ENCODE measurements at places on chromosomes 3 and 15.

GRCh38 chr3:163936543-163936942, 1141.8 kb downstream of the SI start:
- H3K27me3 ChIP-seq: no peaks in the 10 kb centered on the region
- no peaks in the 10 kb centered on the region for H3K36me3 ChIP-seq

- no peak for DNase-seq
- peaks cover 3% of the 10 kb centered on the region for H3K4me1 ChIP-seq
- H3K4me3 ChIP-seq: no peak overlapping the region
- no peak overlapping the region for H3K27ac ChIP-seq
Observed at GRCh38 chr15:33022629-33023028, 171.9 kb downstream of the FMN1 start.

DNA sequence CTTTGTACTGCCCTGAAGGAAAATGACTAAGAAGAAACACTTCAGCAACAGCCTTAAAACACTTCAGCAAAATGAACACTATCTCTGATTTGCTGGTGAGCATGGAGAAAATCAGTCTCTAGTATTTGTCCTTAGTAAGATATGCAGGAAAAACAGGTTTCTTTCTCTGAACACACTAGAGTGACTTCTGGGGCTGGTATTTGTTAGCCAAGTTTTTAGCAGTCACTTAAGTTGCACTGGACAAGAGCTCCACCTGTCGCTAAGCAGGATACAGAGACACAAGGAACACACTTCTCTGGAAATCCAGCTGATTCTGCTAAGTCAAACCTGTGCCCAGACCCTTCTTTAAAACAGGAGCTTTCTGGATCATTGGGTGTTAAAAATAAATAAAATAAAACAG, 65.3 kb downstream of the CHAC1 start:
- H3K27ac ChIP-seq: no peak overlapping the region
- H3K4me1 ChIP-seq: no peaks in the 10 kb centered on the region
- no peaks in the 10 kb centered on the region for H3K27me3 ChIP-seq
- no peak overlapping the region for H3K4me3 ChIP-seq
- no peak for DNase-seq
- H3K36me3 ChIP-seq: peaks cover 9% of the 10 kb centered on the region

- peaks cover 18% of the 10 kb centered on the region for H3K4me1 ChIP-seq
- DNase-seq: no peak
- peaks cover 37% of the 10 kb centered on the region for H3K36me3 ChIP-seq
- H3K4me3 ChIP-seq: no peak overlapping the region
- H3K27ac ChIP-seq: no peak overlapping the region
Observed at GRCh38 chr3:39144095-39144747, 9.2 kb downstream of the CSRNP1 start.

- H3K36me3 ChIP-seq: peaks cover 2% of the 10 kb centered on the region
- no peak overlapping the region for H3K4me3 ChIP-seq
- H3K27ac ChIP-seq: no peak overlapping the region
- DNase-seq: no peak
- no peaks in the 10 kb centered on the region for H3K27me3 ChIP-seq
- H3K4me1 ChIP-seq: no peaks in the 10 kb centered on the region
Observed at GRCh38 chr15:57445872-57446271, 69.6 kb downstream of the CGNL1 start.

DNA sequence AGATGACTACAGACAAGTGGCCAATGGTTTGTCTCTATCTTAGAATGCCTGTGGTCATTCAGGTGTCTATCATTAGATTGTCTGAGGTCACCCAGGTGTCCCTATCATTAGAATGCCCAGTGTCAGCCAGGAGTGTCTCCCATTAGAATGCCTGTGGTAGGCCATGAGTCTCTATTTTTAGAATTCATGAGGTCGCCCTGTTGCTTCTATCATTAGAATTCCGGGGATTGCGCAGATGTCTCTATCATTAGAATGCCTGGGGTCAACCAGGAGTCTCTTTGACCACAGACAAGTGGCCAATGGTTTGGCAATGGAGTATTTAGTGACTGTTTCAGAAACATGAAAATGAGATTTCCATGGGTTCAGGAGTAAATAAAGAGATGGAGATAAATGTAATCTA, 7.6 kb downstream of the RTP2 start:
- no peaks in the 10 kb centered on the region for H3K4me1 ChIP-seq
- H3K27ac ChIP-seq: no peak overlapping the region
- H3K36me3 ChIP-seq: no peaks in the 10 kb centered on the region
- no peak overlapping the region for H3K4me3 ChIP-seq

- no peaks in the 10 kb centered on the region for H3K4me1 ChIP-seq
- H3K4me3 ChIP-seq: no peak overlapping the region
- H3K36me3 ChIP-seq: no peaks in the 10 kb centered on the region
- no peaks in the 10 kb centered on the region for H3K27me3 ChIP-seq
- no peak overlapping the region for H3K27ac ChIP-seq
Observed at GRCh38 chr3:179852142-179852905, 184.4 kb downstream of the PEX5L start.

GRCh38 chr3:25056803-25057351, 371.2 kb upstream of the RARB start:
- no peaks in the 10 kb centered on the region for H3K36me3 ChIP-seq
- H3K4me1 ChIP-seq: no peaks in the 10 kb centered on the region
- no peaks in the 10 kb centered on the region for H3K27me3 ChIP-seq
- DNase-seq: no peak
- H3K27ac ChIP-seq: no peak overlapping the region

GRCh38 chr3:135329479-135329878, 534.4 kb downstream of the EPHB1 start:
- no peak overlapping the region for H3K4me3 ChIP-seq
- no peaks in the 10 kb centered on the region for H3K36me3 ChIP-seq
- H3K27ac ChIP-seq: no peak overlapping the region
- no peaks in the 10 kb centered on the region for H3K4me1 ChIP-seq

GRCh38 chr15:62307551-62307950, 142.5 kb upstream of the C2CD4B start:
- no peaks in the 10 kb centered on the region for H3K27me3 ChIP-seq
- H3K36me3 ChIP-seq: no peaks in the 10 kb centered on the region
- H3K27ac ChIP-seq: no peak overlapping the region
- H3K4me1 ChIP-seq: no peaks in the 10 kb centered on the region
- DNase-seq: no peak

DNA sequence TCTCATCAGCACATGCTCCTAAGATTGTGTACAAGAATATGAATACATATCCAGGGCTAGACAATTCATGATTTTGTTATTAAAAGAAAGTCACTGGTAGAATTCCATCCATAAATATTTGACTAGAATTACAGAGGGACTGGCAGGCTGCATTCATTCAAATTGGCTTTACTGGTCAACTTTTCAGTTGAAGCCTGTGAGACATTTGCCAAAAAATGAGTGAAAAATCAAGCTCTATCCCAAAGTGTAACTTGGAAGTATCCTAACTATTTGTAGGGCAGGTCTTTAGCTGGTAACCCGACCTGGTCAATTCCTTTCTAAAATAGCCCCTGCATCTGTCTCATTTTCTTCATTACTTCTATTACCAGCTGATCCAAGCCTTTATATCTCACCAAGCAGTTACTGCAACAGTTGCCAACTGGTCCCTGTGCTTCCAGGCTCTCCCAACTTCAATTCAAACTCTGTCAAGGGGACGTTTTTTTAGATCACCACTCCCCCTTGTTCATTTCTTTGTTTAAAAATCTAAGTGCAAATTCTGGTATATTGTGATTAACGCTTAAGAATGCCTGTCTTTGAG, 173.1 kb upstream of the TBL1XR1 start:
- no peak overlapping the region for H3K27ac ChIP-seq
- H3K36me3 ChIP-seq: no peaks in the 10 kb centered on the region
- no peak for DNase-seq
- peaks cover 5% of the 10 kb centered on the region for H3K4me1 ChIP-seq
- no peak overlapping the region for H3K4me3 ChIP-seq
- H3K27me3 ChIP-seq: no peaks in the 10 kb centered on the region

DNA sequence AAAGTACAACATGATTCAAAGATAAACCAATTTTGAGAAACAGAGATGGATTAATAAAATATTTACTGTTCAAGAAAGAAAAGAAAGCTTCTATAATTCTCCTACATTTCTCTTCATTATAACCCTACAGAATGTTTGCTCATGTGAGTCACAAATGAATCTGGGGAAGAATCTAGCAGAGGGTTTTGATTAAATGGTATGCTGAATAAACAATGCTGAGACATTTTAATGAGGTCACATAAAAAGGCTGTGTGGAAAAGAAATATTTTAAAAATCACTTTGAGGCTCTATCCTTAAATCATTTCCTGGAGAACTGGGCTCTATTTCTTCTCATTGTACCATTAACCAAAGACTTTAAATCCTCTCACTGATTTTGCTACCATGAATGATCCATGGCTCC, 727.7 kb downstream of the NTRK3 start:
- DNase-seq: no peak
- H3K4me1 ChIP-seq: no peaks in the 10 kb centered on the region
- H3K27me3 ChIP-seq: no peaks in the 10 kb centered on the region
- no peak overlapping the region for H3K27ac ChIP-seq

DNA sequence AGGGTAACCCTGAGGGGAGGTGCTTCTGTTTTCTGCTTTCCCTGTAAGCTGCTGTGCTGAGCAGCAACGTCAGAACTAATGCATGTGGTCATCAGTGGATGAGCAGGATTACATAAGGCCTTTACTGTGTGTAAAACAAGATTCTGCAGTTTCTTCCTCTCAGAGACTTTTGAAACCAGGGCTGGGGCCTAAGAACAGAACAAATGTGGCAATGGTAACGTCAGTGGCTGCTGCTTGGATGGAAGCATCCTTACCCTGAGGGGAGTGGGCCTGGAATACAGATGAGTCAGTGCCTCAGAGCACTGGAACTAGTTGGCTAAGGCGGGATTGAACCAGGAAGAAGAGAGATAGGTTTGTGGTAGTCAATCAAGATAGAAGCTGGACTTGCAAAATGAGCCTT, 180.2 kb upstream of the KCNH8 start:
- no peak overlapping the region for H3K4me3 ChIP-seq
- H3K27ac ChIP-seq: no peak overlapping the region
- H3K36me3 ChIP-seq: no peaks in the 10 kb centered on the region
- no peaks in the 10 kb centered on the region for H3K27me3 ChIP-seq
- DNase-seq: no peak
- no peaks in the 10 kb centered on the region for H3K4me1 ChIP-seq

Data from neuronal stem cell (in vitro differentiated cells).